ENCODE measurements at places on chromosomes 16 and 17.

- DNase-seq: no peak
These were observed 4.5 kb upstream of the SAMD14 start for GRCh38 chr17:50134206-50135110.

- no peak for DNase-seq
These were observed 56.3 kb downstream of the ABCC1 start for GRCh38 chr16:16005721-16006120.

GRCh38 chr17:75457047-75457654, 716 bp downstream of the TMEM94 start:
- peak; percentile 81 for DNase-seq

GRCh38 chr17:35733366-35733765, 1.9 kb downstream of the RASL10B start:
- no peak for DNase-seq

GRCh38 chr16:90078579-90078895, 1.4 kb upstream of the PRDM7 start:
- peak; percentile 7 for DNase-seq

- DNase-seq: no peak
These were observed 36.7 kb downstream of the SMG6 start for GRCh38 chr17:2266865-2267228.

DNA sequence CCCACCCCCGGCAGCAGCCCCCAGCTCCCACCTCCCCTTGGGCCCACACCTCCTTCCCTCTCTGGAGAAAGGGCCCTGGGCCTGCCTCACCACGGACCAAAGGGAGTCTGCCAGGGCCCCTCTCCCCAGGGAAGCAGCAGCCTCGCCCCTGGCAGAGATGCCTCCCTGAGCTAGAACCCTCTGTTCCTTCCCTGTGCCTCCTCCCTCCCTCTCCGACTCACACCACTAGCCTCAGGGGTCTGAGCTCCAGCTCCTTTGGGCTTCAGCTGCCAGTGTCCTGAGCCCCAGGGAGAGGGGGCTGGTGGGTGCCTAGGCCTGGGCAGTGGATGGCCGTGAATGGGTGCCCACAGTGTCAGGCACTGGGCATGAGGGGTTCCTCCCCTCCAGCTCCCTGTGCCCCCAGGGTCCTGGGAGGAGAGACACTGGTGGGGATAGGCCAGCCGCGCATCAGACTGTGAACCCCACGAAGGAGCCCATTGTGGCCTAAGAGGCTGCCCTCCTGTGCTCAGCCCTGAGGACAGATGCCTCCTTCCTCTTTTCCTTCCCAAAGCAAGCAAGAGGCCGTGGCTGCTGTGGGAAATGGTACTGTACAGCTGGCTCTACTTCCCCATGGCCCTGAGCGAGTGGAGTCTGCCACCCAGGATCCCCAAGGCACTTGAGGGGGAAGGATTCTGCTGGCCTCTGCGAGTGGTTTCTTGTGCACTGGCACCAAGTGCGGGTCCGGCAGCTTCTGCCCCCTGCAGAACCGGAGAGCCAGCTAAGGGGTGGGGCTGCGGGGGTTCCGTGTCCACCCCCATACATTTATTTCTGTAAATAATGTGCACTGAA, 20.7 kb downstream of the MMP15 start:
- no peak for DNase-seq

- DNase-seq: no peak
These were observed 276.4 kb upstream of the PSMD7 start for GRCh38 chr16:74020095-74020670.

- DNase-seq: no peak
These were observed 231.2 kb downstream of the SEC14L1 start for GRCh38 chr17:77371888-77372443.

GRCh38 chr16:50585331-50585776, 37.2 kb downstream of the NKD1 start:
- no peak for DNase-seq
